CD4-positive, alpha-beta T cell treated with Interleukin-4 for 4 hours (primary cell): ENCODE measurements at places on chromosomes 1 and 21.

GRCh38 chr1:242405947-242406346, 118.5 kb downstream of the PLD5 start:
- no peak for DNase-seq

- DNase-seq = no peak
Observed at GRCh38 chr21:34894401-34894800, 154.7 kb downstream of the RUNX1 start.

DNA sequence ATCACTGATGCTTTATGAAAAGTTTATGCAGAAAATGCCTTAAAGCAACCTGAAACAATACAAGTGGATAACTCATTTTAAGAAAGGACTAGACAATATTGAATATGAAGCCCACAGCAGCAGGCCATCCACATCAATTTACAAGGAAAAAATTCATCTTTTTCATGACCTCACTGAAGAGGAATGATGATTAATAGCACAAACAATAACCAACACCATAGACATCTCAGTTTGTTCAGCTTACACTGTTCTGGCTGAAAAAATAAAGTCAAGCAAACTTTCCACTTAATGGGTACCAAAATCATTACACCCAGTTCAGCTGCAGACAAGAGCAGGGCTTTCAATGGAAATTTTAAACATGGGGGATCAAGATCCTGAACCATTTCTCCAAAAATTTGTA, 380.6 kb upstream of the NEGR1 start:
- DNase-seq = no peak

DNA sequence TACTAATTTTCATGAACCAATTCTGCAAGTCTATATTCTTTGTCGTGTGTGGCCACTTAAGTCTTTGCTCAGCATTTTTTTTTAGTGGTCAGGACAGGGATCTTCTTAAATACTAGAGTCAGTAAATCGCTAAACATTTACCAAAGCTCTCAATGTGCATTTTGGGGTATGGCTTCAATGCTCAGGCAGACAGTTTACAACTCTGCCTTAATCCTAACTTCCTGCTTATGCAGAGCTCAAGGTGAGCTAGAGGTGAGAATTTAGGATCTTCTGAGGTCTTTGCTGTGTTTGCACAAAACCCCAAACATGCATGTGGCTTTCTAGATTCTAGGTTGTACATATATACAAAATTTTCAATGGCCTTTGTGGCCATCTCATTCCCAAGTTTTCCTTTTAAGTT, 153.0 kb downstream of the DNM3 start:
- no peak for DNase-seq

GRCh38 chr1:26697431-26697977, 1.7 kb downstream of the ARID1A start:
- no peak for DNase-seq

DNA sequence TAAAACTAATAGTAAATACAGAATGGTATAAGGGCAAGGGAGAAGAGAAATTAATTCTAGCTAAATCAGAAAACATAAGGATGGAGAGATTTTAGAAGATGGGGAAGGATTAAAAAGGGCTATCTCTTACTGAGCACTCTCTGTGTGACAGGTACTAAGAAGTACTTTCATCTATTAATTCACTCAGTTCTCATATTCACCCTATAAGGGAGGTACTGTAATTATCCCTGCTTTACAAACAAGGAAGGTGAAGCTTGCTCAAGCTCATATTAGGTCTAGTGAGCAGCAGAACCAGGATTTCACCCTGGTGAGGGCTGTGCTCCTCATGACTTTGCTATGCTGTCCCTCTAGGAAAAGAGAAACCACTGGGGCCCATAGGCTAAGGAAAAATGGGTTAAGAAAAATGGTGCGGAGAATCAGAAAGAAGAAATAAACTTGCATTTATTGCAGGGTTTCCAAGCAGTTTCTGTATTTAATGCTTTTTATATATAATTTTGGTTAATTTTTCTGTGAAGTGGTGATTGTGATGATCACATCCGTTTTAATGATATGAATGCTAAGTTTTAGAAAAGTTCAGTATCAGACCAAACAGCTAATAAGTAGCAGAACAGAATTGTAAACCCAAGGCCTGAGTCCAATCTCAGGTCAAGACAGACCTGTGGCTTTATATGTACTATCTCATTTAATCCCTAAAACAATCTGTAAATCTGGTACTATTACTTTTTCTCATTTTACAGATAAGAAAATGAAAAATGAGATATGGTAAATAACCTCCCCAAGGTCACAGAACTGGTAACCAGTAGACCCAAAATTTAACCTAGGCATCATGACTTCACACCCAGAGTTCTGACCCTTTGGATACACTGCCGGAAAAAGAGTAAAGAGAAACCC, 1.7 kb downstream of the PCNX2 start:
- no peak for DNase-seq

DNA sequence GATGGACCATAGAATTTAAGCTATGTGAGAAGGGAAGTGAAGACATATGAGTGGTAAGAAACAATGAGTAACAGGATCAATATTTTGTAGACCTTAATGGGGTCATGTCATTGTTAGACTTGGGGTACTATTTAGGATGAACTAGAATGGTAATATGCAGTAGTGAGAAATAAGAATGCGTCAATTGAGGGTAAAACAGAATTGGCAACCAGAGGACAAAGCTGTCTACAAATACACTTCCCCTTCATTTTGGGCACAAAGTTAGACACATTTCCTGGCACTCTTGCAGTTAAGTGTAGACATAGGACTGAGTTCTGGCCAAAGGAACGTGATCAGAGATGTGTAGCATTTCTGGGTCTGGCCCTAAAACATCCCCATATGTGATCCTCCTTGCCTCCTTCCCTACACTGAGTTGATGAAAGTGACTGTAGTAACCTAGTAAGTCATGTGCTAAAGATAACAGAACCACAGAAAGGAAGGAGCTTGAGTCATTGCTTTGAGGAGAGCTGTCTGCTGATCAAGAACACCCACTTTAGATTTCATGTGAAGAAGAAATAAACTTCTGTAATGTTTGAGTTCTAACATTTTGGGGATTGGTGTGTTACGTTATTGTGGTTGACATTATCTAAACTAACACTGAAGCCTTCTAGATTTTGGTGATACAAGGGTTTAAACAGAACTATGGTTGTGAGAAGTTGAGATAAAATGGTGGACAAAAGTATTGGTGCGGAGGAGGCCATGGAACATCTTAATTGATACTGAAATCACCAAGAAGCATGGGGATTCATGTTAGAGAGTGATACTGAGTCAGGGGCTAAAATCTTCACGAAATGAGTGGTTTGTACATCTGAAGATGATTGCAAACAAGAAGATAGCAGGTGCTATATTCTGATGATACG, 41.7 kb downstream of the CD55 start:
- DNase-seq = peak; percentile 59

DNA sequence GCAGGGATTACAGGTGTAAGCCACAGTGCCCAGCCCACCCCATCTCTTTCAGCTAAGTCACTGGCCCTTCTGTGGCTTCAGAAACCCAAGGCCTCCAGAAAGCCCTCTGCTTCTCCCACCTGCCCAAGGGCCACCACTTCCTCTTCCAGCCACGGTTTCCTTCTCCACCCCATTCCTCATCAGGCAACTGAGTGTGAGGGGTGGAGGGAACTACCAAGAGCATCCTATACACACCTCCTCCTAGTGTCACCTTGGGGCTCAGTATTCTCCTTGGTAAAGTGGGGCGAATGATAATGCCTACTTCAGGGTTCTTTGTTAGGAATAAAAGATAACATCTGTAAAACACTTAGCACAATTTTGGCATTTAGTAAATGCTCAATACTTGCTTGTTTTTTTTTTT, 30.0 kb downstream of the KNCN start:
- no peak for DNase-seq

- no peak for DNase-seq
Observed at GRCh38 chr1:163035446-163036249, 33.5 kb upstream of the RGS4 start.

DNA sequence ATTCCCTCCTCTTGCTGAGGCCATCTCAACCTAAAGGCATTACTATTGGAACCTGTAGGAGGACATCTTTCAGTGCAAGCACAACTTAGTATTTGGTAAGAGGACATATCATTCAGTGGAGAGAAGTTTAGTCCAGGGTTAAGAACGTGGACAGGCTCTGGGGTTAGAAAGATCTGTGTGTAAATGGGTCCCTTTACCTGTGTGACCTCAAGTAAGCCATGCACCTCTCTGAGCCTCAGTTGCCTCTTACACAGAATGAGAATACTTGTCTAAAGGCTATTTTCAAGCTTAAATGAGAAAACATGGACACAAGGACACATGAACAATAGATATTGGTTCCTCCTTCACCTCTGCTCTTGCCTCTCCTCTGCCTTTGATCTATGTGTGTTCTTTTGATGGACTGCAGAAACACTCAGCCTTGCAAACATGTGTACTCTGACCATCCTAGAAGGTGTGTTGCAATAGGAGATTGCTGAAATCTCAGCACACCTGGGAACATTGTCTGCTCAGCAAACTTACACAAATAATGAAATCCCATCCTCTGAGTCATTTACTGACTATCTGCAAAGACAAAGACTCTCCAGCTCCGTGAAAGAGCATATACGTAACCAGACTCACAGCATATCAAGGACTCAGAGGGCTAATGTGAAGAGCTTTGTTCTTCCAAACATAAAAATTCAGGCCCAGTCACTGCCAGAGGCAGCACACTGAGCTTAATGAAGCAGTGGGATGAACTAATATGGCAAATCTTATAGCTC, 143.8 kb downstream of the DAB1 start:
- DNase-seq = no peak

DNA sequence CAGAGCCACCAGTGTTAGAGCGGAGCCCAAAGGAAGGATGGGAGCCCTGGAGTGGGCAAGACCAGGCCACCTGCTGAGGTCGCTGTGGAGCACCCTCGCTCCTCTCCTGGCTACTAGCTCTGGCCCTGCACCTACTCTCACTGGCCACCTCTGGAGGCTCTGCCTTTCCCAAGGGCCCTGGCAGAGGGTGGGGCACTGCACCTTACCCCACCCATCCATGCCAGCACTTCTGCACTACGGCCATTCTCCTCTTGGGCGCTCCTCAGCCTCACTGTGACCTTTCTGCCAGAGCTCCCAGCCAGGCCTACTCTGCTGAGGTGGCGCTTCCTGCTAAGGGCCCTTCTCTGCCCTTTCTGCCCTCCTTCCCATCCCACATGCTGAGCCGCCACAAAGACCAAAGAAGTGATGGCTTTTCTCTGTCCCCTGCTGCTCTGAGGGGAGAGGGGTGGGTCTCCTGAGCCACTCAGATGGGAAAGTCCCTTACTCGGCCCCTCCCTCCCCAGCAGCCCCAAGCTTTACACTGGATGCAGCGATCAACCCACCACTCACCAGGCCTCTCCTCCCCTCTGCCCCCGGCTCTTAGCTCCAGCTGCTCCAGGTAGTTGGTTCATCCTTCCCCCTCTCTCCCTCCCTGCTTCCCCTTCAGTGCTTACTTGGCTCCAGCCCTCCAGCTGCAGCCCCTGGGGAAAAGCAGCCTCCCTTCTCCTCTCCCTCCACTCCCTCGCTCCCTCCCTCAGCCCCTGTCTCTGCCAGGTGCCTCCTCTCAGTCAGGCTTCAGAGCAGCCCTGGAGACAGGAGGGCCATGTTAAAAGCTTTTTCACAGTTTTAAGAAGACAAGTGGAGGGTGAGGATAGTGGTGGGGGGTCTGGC, 14.8 kb upstream of the TMEM222 start:
- no peak for DNase-seq

DNA sequence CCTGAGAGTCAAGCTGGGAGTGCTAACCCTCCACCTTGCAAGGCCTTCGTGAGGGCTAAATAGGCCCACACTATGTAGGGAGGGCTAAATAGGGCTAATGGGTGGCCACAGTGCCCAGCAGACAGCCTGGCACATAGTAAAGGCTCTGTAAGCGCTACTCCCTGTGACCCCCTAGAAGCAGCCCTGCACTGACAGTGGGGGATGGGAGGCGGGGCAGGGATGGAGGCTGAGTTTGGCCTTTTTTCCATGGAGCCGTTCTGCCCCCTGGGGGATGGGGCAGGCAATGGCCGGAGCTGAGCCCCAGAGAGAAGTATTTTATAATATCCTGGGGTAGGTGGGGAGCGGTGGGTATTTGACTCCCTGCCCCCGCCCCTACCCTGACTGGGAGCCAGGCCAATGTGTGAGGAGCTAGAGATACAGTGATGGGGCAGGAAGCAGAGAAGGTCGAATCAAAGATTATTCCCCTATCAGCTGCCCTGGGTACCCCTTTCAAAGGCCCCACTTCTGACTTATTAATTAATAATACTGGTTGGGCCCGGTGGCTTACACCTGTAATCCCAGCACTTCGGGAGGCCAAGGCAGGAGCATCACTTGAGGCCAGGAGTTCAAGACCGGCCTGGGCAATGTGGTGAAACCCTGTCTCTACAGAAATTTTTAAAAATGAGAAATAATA, 42.3 kb downstream of the LACTBL1 start:
- peak; percentile 10 for DNase-seq

GRCh38 chr1:47921935-47922415, 75.2 kb downstream of the TRABD2B start:
- no peak for DNase-seq

GRCh38 chr1:58649555-58649954, 50.3 kb downstream of the MYSM1 start:
- no peak for DNase-seq

DNA sequence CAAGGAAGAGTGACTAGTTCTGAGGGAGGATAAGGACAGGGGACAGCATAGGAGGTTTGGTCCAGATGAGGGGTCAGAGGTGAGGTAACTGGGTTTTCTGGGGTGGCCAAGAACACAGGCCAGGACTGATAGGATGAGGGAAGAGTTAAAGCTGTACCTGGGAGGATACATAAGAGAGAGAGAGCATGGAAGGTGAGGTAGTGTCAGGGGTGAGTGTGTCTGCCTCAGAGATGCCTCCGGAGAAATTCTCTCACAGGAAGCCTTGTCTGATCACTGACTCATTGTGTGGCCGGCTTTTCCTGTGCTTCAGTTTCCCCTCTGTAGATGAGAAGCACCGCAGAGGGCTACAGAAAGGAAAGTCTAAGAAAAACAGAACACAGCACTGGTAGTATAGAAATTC, 40.2 kb downstream of the FASLG start:
- DNase-seq = peak; percentile 95

GRCh38 chr1:207259391-207259790, 62.1 kb upstream of the CD55 start:
- DNase-seq = no peak

- DNase-seq = no peak
Observed at GRCh38 chr1:34406833-34407539, 230.3 kb downstream of the C1orf94 start.

DNA sequence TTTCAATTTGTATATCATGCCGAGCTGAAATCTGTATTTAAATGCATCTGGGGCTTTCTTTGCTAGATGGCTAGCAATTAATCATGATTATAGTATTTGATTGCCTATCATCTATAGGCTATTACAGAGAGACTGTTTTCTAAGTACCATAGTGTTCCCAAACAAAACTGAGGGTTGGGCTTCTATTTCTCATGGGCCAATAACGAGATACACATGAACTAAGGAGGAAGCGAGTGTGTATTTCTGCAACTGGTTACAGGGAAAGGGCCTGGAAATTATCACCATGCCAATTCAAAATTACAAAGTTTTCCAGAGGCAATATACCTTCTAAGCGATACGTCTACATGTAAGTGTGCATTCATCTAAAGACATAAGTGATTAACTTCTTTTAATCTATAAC, 744.5 kb upstream of the BRINP3 start:
- DNase-seq = no peak
